ENCODE measurements at places on chromosomes 6 and 20.

GRCh38 chr6:17705428-17705777 lies 1.3 kb downstream of the NUP153 start:
- DNase-seq, result no peak

GRCh38 chr20:50737352-50737751 lies 6.0 kb downstream of the PARD6B start:
- no peak for DNase-seq

GRCh38 chr6:12735786-12736185 lies 19.2 kb downstream of the PHACTR1 start:
- DNase-seq, result no peak

DNA sequence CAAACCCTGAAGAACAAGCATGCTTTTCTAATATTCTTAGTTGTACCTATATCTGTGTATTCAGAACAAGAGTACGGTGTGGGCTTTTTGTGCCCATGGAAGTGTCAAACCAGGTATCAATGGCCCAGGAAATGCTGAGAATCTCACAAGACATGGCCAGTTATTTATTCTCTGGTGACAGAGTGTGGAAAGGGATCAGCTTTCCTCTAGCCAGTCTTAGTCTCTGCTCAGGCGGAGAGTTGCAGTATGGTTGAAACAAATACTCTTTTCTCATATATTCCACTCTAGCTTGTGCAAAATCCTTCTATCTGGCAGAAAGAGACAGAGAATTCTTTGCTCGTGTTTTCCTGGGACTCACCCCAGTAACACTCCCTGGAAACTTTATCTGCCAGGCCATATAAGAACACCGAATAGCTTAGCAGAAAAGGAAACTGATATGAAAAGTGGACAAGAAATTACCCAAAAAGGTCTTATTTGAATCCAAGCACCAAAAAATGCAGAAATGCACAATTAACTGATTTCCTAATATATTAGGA lies 173.3 kb upstream of the RSPO3 start:
- DNase-seq, result no peak

DNA sequence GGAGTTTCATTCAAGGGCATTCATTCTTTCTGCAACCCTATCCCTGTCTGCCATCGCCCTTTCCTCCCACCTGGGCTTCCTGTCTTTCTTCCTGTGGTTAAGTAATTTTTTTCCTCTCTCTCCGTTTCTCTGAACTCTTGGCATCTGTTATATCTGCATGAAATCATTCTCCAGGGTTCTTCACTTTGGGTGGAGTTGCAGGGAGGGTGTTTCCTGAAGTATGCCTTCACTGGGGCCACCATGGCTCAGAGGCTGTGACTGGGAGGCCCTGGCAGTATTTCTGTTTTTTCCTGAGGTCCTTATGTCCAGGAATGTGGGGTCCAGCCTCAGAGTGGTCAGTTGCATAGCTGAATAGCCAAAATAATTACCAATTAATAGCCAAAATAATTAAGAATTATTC lies 137.2 kb downstream of the SLC35F1 start:
- no peak for DNase-seq

DNA sequence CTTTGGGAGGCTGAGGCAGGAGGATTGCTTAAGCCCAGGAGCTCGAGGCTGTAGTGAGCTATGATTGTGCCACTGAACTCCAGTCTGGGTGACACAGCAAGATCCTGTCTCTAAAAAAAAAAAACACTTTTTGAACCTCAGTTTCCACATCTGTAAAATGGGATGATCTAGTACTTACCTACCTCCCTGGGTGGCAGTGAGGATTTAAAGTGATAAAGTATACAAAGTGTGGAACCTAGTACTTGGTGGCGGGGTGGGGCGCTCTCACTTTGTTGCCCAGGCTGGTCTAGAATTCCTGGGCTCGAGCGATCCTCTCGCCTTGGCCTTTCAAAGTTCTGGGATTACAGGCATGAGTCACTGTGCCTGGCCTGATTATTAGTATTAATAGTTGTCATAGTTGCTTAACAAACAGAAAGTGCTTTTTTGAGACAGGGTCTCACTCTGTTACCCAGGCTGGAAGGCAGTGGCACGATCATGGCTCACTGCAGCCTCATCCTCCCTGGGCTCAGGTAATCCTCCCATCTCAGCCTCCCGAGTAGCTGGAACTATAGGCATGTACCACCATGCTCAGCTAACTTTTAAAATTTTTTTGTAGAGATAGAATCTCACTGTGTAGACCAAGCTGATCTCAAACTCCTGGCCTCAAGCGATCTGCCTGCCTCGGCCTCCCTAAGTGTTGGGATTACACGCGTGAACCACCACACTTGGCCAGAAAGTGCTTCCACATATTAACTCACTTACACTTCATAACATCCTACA lies 7.0 kb upstream of the PLTP start:
- no peak for DNase-seq

DNA sequence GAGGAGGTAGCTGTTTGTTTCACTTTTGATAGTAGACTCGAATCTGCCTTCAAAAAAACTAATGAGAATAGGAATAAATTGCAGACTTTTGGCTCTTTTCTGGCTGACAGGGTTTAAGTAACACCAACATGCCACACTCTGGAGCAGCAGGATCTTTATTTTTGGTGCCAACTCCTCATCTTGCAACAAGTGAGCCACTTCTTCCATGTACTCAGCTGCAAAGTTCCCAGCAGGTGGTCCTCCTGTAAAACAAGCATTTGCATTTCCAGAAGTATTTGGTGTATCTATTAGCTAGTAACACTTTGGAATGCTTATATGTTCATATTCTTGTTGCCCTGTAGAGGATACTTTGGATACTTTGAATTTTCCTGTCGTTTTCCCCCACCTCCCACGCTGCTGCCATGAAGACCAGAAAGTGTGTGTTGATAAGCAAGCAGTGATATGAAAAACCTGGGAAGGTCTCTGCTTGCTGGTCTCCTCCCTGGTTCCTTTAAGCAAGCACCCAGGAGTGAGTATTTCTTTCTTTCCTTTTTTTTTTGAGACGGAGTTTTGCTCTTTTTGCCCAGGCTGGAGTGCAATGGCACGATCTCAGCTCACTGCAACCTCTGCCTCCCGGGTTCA lies 1.0 kb downstream of the ARMH2 start:
- no peak for DNase-seq

- no peak for DNase-seq
These were observed 1.5 kb downstream of the LRRC73 start for GRCh38 chr6:43508481-43509141.

- DNase-seq, result no peak
These were observed 616 bp downstream of the TUBB start for GRCh38 chr6:30720738-30721197.

GRCh38 chr20:56460459-56460858 lies 8.0 kb upstream of the RTF2 start:
- DNase-seq, result no peak

DNA sequence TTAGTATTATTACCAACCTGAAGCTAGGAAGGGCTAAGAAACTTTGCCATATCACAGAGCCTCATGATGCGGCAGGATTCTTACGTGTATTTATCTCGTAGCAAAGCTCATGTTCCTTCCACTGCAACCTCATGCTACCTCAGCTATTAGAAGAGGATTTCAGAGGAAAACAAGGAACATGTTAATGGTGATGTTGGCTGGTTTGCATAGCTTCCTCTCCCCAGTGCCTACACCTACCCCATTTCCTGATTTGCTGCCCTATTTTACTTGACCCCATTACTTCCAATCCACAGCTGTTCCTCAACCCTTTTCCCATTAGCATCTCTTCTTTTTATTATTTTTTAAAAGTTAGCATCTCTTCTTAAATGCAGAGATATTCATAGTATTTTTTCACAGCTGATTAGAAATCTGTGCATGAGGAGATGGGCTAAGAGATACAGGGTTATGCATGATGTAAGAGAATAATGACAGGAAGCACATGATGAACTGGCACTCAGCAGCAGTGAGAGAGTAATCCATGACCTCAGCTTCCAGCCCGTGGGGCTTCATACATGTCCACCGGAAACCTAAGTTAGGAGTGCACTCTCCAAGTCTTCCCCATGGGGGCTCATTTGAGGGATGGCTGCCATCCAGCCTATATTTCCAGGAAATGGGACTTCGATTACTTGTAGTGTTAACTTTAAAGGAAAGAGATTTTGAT lies 106.1 kb upstream of the ASF1A start:
- no peak for DNase-seq

GRCh38 chr20:8132484-8133309 lies 631 bp downstream of the PLCB1 start:
- no peak for DNase-seq

DNA sequence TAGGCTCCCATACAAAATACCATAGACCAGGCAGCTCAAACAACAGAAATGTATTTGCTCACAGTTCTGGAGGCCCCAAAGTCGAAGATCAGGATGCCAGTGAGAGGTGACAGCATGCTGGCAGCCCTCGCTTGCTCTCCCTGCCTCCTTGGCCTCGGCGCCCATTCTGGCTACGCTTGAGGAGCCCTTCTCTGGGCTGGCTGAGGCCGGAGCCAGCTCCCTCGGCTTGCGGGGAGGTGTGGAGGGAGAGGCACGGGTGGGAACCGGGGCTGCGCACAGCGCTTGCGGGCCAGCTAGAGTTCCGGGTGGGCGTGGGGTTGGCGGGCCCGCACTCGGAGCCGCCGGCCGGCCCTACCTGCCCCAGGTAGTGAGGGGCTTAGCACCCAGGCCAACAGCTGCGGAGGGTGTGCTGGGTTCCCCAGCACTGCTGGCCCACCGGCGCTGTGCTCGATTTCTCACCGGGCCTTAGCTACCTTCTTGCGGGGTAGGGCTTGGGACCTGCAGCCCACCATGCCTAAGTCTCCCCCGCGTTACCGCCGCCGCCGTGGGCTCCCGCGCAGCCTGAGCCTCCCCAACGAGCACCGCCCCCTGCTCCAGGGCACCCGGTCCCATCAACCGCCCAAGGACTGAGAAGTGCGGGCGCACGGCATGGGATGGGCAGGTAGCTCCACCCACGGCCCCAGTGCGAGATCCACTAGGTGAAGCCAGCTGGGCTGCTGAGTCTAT lies 32.6 kb upstream of the SERPINB9 start:
- no peak for DNase-seq

DNA sequence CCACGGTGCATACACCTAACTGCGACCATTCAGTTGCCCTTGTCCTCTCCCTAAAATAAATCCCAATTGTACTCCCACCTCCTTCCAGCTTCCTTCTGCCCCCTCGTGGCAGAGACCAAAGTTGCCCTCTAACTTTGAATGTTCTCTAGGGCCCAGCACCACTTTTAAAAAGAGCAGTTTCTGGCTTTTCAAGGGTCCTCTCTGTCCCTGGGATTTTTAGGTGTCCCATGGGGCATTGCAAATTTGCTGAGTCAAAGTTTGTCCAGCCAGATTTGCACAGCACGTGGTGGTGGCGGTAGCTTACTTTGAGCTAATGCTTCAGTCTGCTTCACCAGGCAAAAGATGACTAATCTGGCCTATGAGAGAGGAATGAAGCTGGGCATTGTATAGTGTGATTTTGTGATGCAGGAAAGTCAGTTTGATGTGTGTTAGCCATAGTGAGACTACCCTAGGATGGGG lies 100.2 kb downstream of the PERP start:
- no peak for DNase-seq

- no peak for DNase-seq
These were observed 47.9 kb upstream of the IL17A start for GRCh38 chr6:52138284-52138683.

DNA sequence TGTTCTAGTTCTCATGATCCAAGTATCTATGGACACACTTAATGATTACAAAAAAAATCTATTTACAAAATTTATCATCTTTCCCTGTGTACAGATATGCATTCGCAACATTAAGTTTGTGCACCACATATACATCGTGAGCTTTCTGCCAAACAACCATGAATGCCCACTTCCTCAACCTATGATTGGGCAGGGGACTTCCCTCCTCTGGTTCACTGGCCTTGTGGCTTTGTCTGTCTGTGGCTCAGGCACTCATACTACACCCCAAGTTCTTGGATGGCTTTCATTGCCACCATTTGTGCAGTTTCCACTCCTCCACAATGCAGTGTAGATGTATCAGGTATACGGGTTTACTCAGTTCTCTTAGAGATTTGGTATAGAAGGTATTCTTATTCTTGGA lies 74.9 kb downstream of the HS3ST5 start:
- no peak for DNase-seq

- no peak for DNase-seq
These were observed 31.8 kb downstream of the FITM2 start for GRCh38 chr20:44279228-44279627.

DNA sequence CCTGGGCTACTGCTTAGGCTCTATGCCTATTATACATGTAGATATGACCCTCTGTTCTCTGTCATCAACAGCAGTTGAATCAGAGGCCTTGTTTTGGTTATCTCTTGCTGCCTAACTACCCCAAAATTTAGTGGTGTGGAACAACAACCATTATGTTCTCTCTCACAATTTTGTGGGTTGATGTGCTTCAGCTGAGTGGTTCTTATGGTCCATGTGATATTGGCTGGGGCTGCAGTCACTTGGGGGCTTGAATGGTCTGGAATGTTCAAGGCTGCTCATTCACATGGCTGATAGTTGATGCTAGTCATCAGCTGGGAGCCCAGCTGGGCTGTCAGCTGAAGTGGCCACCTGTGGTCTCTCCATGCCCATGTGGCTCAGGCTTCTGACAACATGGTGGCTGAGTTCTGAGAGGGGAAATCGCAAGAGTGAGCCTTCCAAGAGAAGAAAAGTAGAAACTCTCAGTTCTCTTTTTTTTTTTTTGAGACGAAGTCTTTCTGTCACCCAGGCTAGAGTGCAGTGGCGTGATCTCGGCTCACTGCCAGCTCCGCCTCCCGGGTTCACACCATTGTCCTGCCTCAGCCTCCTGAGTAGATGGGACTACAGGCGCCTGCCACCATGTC lies 47.8 kb downstream of the SHLD1 start:
- DNase-seq, result no peak

- DNase-seq, result peak; percentile 82
These were observed 115.3 kb downstream of the LCA5 start for GRCh38 chr6:79421707-79422484.

- DNase-seq, result no peak
These were observed 31.5 kb upstream of the ADTRP start for GRCh38 chr6:11810039-11810541.

DNA sequence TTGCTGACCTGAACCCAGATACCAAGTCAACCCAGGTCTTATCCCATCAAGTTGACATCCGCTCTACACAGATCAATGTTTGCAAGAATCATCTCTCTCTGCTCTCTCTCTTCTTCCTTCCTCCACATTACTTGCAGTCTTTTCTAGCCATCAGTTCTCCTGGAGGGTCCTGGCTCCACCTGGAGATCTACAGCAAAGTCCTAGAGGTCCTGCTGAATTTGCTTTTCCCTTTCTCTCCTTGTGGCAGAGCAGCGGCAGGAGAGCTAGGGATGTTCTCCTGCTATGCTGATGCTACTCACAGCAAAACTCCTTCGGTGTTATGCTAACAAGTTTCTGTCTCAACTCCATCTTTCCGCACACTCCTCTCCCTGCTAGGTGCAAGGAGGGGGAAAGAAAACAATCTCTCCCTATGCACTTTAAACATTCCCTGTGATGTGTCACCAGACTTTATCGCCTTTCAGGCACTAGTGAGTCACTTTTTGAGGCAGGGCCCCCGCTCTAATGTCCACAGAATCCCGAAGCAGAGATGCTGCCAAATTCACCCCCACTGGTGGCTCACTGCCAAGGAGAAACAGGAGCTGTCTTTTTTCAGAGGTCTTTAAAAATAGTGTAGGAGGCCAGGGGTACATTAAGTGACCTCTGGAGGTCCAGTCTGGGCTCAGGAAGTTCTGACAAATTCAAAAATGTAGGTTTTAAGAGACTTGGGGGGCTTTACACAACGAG lies 62.6 kb downstream of the FAM50B start:
- DNase-seq, result no peak

- DNase-seq, result no peak
These were observed 112.0 kb downstream of the CDK19 start for GRCh38 chr6:110703010-110703905.
